ENCODE measurements at places on chromosomes 2 and 18.

DNA sequence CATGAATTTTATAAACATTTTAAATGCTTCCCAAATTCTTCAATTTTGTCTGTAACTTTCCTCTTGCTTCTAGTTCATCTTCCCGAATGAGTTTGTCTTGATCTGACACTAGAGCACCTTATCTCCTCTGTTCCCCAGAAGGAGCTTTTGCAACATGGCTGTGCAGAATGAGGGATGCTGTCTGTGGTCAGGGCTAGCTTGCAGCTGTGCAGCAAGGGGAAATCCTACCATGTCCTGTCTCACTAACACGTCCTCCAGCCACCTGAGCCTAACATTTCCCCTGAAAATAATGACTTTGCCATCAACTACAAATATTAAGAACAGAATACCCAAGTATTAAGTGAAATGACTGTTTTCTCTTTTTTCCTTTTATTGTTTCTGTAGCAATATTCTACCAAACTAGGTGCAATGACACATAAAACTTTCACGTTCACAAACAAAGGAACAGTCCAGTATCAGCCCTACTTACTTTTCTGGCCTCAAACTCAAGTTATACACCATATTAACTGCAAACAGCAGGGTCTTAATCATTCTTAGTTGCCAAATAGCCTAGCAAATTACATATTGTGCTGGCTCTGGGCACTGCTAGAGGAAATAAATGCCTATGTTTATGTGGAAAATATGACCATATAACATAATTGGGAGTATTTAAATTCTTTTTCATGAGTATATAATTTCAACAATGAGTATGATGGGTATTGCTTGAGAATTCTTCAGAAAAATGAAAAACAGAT is 423.3 kb downstream of the CMPK2 start:
- DNase-seq: no peak

DNA sequence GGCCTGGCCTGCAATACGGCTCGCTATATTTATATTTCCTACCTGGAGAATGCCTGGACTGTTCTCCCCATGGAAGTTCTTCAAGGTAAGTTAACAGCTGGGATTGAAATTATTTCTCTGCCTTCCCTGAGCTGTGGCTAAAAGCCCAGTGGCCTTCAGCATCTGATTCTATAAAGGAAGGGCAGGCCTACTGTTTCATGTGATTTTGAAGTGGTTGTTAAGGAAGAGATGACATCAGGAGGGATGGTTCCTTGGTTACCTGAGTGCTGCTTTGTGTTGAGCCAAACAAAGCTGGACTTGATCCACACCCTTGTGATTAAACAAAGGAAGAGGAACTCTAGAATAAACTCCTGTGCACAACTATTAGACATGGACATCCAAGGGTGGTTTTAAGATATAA is 61.6 kb downstream of the MFSD6 start:
- DNase-seq: no peak

DNA sequence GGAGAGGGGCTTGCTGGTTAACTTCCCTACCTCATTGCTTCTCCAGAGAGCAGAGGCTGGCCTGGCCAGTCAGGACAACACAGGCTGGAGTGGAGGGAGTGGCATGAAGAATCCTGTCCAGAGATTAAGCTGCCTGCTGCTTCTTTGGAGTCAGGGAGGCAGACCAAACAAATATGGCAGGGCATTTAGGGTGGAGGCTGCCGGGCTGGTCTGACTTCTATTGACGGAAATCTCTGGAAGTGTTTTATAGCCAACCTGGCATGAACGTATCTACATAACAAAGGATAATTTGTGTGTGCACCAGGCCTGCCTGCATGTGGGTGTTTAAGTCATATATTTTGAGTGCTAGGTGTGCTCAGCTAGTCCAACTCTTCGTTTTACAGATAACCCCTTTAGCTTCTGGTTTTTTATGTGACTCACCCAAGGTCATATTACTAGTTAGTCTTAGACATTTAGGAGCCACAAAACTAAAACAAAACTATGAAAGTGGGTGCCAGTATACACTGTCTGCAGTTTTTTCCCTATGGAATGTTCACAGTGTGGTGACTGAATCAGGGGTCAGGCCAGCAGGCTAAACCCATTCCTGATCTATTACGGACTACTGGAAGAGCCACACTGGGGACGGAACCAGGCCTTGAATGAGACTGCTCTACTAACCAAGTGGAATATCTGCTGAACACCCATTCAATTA is 5.5 kb downstream of the NPC1 start:
- no peak for DNase-seq

GRCh38 chr18:7470101-7470500 is 97.0 kb upstream of the PTPRM start:
- no peak for DNase-seq

DNA sequence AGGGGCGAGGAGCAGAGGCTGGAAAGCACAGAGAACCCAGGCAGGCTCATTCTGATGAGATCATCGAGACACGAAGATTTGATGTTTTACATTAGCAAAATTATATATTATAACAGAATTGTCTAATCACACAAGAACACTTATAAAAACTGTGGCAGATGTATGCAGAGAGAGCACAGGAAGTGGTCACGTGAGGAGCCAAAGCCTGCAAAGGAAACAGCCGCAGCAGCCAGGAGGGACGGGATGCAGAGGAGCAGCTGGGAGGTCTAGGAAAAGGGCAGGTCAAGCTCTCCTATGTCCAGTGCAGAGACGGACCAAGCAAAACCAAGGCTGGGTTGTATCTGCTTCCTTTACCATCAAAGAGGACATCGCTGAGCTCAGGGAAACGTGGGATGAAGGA is 355.1 kb upstream of the MYT1L start:
- DNase-seq: no peak

- no peak for DNase-seq
These were observed 121.7 kb upstream of the GLI2 start for GRCh38 chr2:120613742-120614571.

DNA sequence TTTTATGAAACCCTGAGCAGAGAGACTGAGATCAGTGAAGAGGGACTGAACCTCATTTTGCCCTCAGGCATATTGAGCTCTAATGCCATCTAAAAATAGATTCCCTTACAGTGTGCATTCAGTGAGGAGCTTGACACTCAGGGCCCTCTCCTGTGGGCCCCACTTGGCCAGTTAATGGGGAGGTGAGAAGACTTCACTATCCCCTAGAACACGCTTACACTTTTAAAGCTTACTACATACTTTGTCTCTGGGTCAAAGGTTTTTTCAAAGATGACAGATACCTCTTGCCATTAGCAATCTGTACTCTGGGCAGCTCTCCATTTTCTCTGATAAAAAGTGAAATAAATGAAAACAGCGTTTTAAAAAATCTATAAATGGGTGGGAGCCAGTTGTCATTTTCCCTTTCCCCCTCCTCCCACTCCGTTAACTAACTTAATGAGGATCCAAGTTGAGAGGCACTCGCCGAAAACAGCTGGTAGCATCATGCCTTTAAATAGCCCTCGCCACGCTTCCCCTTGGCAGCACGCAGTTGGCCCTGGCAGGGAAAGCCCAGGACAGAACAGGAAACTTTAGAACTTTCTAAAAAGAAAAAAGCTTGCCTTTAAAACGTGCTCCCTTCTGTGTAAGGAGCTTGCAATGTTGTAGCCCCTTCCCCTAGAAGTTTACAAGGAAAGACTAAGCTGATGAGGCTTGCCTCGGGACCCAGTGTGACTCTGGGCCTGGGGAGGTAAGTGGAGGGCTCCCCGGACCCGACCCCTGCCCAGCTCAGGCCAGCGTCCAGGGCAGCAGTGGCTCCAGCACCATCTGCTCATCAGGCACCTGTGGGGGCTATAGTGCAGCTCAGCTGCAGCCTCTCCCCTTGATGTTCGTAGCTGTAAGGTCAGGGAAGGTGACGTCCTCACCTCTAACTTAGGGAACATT is 58.8 kb upstream of the FOSL2 start:
- no peak for DNase-seq

DNA sequence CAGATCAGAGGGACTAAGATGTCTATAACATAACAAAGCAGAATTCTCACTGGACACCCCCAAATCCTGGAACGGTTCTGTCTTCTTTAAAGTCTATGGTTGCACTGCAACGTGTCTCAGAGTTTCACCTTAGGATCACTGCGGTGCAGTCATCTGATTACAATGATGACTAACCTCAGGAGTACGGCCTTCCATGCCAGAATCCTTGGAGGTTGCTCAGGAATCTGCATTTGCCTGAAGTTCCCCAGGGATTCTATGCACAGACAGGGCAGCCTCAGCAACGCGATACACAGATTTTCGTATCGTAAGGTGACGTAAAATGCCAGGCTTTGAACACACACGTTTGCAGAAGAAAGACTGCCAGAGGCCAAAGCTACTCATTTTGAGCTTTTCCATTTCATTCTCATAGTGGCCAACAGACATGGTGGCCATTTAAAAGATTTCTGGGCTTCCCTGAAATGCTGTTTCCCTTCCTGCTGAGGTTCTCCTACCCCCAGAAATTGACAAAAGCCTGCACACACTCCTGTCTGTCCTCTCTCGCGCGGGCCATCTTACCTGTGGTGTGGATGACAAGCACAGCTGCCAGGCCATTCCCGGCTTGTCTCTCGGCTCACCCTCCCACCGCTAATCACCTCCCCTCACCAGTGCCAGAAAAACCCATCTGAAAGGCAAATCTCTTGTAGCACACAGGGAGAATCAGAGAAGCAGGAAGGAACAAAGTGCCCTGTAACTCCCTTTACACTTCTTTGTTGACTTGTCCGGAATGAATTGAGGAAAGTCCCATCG is 148.8 kb downstream of the ACKR3 start:
- no peak for DNase-seq

DNA sequence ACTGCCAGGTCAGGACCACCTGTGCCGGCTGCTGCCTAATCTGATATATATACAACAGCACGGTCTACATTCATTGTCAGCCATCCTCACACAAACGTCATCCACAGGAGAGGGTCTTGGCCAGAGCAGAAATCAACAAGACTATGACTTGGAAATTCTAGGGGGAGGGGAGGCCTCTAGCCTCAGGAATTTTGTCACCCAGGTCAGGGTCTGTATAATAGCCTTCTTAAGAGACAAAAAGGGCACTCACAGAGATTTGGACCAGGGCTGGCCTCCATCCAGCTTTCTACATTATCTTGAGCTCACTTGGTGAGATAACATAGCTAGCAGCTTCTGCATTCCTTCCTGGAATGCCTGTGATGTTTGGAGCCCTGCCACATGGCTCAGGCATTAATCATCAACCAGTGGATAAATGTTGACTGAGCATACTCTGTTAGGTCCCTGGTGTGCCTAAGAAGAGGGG is 50.4 kb upstream of the CTIF start:
- no peak for DNase-seq

DNA sequence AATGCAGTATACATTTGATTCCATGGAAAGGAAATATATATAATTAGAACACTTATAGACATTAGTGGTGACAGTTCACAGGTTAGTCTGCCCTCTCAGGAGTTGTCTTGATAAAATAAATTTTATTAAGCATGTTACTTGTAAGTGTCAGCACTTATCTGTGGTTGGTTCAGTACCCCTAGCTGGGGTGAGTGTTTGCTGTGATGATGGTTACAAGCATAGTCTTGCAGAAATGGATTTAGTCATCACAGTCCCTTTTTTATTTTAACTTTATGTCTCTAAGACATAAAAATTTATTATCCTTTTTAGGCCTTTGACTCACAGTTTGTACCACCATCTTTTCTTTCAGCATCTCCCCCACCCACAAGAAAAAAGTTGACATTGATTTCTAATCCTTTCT is 52.1 kb downstream of the NCK2 start:
- DNase-seq: no peak

DNA sequence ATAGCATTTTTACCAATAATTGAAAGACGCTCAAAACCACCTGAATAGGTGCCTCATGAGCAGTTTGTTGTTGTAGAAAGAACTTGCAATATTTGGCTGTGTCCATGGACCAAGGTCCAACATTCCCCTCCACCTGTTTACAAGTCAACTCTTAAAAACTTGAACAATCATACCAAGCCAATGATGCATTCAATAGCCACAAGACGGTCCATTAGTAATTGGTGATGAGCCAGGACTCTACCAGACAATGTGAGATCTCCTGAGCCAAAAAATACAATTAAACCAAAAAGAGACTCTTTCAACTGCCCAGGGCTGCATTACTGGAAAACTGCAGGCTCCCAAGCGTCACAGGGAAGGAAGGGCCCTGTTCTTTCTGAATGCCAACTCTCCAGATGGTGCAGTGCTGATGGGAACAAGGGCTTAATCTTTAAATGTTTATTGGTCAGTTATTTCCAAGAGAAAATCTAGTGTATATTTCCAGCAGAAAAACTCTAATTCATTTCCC is 118.8 kb upstream of the EPB41L3 start:
- DNase-seq: no peak

- DNase-seq: no peak
These were observed 149.4 kb upstream of the SLC1A4 start for GRCh38 chr2:64839844-64840243.

GRCh38 chr2:29223851-29224692 is 108.9 kb downstream of the CLIP4 start:
- DNase-seq: no peak

DNA sequence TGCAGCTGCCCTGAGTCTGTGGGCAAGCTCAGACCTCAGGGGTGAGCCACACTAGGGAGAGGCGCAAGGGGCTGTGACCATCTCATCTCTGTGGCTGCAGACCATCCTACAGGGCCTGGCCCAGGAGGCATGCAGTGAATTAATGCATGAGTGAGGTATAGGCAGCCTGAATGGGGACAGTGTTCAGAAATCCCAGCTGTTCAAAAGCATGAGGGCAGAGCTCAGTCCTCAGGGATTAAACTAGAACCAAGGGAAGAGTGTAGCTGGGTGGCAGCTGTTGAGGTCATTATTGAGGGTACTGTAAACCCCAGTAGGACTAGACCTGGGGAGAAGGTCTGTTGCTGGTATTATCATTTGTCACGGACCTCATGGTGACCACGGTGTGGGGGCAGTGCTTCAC is 17.0 kb downstream of the TMEM177 start:
- DNase-seq: no peak

DNA sequence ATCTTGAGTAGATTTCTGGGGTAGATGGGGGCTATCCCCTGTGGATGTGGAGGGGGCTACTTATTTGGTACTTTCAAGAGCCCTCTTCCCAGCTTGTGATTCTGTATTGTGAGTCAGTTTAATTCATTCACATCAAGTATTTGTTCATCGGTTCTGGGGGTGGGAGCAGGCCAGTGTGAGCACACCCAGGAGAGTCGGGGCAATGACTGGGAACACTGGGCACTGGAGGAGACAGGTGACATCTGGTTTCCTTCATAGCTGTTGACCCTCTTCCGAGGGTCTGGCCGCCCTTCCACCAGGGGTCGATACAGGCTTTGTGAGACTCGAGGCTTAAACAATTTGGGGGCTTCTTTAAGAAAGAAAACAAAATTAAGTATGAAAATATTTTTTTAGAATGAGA is 2.5 kb upstream of the TOGARAM2 start:
- DNase-seq: no peak

- DNase-seq: no peak
These were observed 87.2 kb downstream of the ESCO1 start for GRCh38 chr18:21513292-21513691.

DNA sequence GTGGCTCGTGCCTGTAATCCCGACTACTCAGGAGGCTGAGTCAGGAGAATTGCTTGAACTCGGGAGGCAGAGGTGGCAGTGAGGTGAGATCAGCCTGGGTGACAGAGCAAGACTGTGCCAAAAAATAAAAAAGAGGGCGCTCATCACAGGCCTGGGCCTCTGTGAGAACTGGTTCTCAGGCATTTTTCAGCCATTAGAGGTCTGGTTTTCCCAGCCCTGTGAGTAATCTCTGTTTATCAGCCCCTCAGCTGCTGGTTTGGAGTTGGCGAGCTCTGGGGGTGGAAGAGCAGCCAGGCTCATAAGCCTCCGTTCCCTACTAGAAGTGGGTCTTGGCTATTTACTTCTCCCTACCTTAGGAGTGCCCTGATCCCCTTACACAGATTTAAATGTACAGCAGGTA is 53.1 kb downstream of the CHRNA1 start:
- DNase-seq: no peak

Measured in stimulated activated CD8-positive, alpha-beta memory T cell treated with anti-CD3 and anti-CD28 coated beads, Interleukin-15, amount 100 ng/mL, for 4 hours (primary cell).